ENCODE measurements at places on chromosomes 7 and 10.

DNA sequence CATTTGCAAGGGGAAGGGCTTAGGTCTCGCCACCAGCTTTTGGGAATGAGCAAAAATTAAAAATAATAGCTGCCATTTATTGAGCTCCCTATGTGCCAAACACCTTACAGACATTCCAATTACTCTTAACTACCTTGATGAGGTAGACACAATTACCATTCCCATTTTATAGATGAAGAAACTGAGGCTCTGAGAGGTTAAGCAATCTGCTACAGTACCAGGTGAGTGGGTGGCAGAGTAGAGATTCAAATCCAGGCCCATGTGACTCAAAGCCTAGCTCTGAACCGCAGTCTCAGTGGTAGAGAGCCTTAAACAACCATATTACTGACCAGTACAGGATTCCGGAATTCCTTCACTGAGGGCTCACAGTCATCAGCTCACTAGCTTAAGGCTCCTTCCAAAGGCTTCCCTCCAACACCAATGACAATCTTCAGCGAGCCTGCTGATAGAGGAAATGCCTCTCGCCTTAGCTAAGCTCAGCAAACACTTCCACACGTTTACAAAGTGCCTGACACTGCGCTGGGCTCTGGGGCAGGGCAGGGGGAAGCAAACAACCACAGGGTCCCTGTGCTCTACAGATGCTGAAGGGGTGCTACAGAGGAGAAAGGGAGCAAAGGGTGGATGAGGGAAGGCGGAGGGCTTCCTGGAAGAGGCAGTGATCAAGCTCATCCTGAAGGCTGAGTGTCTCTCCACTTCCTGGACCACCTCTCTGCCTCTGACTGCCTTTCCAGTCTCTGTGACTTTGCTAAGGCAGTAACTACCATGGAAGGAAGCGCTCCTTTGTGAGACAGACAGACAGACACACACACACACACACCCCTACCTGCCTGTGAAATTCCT lies 7.4 kb downstream of the LRRC20 start:
- no peak for DNase-seq

DNA sequence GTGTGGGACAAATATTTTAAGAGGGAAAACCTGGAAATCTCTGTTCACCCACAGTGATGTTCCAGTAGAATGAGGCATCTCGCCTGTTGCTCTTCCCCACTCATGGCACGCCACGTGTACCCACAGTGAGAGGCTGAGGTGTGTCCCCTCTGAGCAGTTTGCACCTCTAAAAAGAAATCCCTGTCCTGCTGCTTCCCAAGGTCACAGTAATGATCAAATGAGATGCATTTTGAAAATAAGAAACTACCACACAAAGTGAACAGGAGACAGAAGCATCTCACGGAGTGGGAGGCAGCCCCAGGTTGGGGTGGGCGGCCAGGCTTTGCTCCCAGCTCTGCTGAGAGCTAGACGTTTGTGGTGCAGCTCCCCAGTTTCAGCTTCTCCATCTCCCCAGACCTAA lies 12.4 kb upstream of the ZNF777 start:
- DNase-seq, result no peak

- no peak for DNase-seq
Observed at GRCh38 chr7:41579961-41580935, 122.6 kb downstream of the INHBA start.

DNA sequence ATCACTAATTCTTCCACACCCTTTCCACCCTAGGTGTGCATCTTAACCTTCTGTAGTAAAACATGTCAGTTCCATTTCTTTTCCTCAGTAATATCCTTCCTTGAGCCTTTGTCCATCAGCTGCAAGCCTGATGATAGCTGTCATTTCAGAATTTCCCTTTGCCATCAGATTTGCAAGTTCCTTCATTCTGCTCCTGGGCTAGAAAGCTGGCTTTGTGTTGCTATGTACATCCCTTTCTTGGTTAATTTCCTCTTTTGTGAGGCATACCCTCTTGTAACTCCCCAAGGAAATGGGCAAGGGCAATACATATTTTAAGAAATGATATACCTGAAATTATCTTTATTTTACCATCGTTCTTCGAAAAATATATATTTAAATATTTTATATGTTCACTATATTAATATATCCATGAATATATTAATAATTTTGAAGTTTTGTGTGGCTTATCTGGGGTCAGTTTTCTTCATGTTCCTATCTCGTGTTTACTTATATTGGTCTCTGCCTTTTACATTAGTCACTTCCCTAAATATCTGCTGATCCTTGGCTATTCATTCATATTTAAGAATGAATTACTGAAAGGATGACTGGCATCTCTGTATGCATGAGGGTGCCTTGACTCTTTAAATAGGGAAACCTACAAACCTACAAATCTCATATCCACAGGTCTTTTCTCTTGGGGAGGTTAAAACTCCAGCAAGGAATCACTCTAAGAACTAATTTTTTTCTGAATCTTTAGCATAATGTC lies 143.8 kb downstream of the ZNF22 start:
- DNase-seq, result no peak

DNA sequence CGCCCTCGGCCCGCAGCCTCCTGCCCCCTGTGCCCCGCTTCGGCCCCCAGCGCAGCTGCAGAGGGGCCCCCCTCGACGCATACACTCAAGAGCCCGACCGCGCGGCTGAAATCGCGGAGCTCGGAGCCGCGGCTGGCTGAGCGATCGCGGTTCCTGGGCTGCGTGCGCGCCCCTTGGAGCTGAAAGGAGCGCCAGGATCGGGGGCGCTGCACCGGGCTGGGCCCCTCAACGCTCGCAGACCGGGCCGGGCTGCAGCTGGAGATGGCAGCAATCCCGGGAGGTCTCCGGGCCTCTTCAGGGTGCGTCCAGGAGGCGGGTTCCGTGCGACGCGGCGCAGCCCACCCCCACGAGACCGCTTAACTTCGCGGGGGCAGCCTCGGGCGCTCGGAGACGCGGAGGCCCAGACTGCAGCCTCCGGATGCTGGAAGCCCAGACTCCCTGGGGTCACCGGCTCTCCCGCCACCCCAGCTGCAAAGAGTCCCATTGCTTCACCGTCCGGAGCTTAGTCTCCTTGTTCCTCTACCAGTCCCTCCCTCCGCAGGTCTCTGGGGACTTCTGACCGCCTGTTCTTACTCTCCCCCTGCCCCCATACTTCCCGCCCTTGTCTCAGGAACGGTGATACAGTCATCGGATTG lies 73.0 kb upstream of the LRRC4 start:
- no peak for DNase-seq

DNA sequence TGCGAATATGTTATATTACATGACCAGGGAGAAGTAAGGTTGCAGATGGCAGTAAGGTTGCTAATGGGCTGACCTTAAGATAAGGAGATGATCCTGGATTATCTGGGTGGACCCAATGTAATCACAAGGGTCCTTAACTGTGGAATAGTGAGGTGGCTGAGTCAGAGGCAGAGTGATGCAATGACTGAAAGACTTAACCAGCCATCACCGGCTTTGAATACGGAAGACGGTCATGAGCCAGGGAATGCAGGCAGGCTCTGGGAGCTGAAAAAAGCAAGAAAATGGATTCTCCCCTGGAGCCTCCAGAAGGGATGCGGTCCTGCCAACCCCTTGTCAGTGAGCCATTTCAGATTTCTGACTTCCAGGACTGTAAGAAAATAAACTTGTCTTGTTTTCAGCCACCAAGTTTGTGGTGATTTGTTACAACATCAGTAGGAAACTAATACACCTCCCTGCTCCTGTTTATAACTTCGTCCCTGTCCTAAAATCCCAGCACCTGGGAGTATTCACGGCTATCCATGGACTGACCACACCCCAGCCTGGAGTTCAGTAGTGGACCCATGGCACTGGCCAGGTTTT lies 4.6 kb upstream of the C10orf95 start:
- no peak for DNase-seq

DNA sequence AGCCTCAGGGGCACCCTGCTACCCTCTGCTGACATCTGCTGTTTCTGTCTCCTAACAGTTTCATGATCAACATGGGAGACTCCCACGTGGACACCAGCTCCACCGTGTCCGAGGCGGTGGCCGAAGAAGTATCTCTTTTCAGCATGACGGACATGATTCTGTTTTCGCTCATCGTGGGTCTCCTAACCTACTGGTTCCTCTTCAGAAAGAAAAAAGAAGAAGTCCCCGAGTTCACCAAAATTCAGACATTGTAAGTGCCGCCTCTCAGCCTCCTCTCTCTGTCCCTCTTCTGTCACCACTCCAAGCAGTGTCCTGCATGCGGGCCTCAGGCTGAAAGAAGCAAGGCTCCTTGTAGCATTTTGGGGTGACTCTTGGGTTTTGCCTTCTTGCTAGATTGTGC lies 39.0 kb downstream of the POR start:
- DNase-seq, result no peak

DNA sequence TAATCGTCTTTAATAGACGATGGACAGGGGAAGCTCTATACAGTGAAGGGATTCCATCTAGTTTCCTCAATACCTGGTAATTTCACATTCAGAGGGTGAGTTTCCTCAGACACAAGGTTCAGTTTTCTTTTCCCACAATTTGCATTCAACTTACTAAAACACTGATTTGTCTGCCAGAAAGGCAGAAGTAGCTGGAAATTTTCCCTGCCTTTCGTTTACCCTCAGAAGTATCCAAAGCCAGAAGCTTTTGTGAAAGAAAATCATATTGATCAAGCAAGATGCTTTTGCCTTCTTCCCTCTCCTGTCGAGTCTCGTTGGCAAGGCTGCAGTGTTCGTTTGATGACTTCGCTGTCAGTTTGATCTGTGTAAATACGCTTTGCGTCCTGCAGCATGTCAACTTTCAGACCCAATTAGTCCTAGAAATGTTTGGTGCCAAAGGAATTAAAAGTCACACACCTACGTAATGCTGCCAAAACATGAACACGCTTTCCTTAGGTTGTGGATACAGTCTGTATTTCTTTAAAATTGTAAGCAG lies 631.9 kb upstream of the FOXK1 start:
- no peak for DNase-seq

GRCh38 chr10:73886085-73886529 lies 11.8 kb upstream of the CAMK2G start:
- DNase-seq, result peak; percentile 80

DNA sequence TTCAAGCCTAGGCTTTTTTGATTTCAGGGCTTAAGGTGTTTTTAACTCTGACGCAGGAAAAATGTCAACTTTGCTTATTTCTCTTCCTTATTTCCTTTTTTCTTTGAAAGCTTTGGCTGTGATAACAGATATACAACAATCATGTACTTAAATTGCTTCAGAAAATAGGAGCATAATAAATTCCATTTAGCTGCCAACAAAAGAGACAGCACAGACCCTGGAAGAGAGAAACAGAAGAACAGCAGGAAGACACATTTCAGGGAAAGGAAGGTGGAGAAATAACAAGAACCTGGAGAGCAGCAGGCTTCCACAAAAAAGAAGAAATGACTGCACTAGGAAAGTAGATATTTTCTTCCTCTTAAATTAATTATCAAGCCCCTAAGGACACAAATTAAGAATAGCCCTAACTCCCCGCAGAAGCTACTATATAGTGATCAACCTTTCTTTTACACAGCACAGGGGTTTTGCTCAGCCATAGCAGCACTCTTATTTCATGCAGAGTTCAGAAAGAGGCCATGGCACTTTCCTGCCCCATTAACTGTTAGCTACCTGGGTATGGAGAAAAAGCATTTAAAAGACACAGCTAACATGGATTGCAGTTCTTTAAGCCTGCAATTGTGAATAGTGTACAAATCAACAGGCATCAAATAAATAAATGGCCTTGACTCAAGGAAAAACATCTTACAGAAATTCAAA lies 61.5 kb downstream of the IQUB start:
- DNase-seq, result no peak

DNA sequence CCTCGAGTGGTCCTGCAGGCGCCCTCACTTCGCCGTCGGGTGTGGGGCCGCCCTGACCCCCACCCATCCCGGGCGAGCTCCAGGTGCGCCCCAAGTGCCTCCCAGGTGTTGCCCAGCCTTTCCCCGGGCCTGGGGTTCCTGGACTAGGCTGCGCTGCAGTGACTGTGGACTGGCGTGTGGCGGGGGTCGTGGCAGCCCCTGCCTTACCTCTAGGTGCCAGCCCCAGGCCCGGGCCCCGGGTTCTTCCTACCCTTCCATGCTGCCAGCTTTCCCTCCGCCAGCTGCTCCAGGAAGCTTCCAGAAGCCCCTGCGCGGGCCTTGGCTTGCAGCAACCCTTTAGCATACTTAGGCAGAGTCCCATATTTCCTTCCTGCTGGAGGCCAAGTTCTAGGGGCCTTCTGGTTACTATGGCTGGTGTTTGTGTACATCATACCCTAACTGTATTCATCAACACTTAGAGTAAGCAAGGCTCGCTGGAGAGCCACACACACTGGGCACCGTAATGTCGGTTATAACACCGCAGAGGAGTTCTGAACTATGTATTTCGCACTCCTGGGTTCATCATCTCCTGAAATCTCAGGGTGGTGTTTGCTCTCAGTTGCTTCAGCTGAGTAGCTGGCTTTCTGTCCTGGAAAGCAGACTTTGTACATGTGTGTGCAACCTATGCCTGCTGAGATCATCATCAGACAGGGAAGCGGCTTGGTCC lies 471 bp downstream of the MGMT start:
- no peak for DNase-seq

DNA sequence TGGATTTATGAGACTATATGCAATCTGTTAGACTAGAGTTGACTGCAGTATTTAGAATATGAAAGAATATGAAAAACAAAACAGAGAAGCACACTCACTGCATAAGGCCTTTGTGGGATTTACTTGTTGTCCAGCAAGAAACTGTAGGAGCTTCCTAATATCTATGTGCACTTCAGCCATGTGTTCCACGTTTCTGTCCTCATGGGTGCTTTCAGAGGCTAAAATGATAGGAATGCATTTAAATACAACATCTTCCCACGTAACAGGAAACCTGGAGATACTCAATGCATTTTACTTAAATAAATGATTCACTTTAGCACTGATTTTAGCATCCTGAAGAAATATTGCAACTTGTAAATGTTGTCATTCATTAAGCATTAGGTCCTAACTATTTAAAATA lies 11.7 kb downstream of the HUS1 start:
- no peak for DNase-seq

- no peak for DNase-seq
Observed at GRCh38 chr7:21108182-21108581, 319.7 kb upstream of the SP4 start.

DNA sequence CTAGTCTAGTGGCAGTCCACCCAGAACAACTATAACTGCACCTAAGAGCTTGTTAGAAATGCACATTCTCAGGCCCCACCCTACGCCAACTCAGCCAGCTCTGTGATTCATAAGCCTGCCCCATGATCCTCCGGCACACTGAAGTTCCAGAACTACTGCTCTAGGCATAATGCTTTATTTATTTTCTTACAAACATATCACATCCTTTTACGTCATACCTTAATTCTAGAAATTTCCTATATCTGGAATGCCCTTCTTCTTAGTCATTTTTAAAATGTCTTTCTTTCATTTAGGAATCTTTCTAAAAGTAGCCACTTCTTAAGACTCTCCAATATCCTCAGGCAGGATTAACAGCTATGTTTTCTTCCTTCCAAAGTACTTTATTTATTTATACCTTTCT lies 480.1 kb downstream of the INHBA start:
- DNase-seq, result no peak

- peak; percentile 44 for DNase-seq
Observed at GRCh38 chr7:2037808-2038522, 194.8 kb downstream of the MAD1L1 start.

DNA sequence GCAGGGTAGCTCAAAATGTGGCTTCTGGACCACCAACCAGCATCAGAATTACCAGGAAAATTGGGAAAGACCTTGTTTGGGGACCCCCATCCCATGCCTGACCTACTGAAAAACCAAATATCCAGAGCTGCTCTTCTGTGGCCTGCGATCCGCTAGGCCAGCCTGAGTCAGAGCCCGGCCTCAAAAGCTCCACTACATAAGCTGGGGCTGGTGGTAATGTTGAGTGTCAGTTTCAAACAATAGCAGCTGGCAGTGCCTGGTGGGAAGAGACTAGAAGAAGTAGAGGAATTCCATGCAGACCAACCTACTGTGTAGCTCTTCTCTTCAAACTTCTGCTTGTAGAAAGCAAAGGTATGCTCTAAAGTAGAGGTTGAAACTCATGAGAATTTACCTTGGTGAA lies 52.0 kb downstream of the KLRG2 start:
- DNase-seq, result no peak

Data from CD4-positive, alpha-beta T cell treated with Interleukin-17A for 1 hour (primary cell).